GM12891 (cell line): ENCODE measurements at places on chromosomes 7 and 10.
A peak's percentile ranks its signal among the peaks of the same experiment; 100 is the strongest.

- DNase-seq = peak; percentile 30
These were observed 3.9 kb upstream of the NRF1 start for GRCh38 chr7:129607471-129608120.

GRCh38 chr7:48427671-48428070 is 256.4 kb downstream of the ABCA13 start:
- DNase-seq = no peak

DNA sequence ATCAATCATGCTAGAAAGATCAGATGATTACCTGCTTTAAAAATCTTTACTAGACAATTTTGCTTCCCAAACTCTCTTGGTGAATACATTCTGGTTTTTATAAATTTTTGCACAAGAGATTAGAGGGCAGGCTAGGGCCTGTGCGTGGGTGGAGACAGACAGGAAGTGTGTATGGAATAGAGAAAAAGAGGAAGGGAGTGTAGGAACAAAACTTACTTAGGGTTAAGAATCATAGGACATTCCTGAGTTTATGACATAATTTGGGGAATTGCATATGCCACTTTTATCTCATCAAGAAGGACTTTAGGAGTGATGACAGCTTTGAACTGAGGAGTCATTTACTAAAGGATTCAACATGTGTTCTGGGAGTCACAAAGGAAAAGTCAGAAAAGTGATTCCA is 31.3 kb downstream of the LAMB1 start:
- no peak for DNase-seq

GRCh38 chr7:80145780-80146422 is 11.3 kb downstream of the GNAI1 start:
- no peak for DNase-seq

DNA sequence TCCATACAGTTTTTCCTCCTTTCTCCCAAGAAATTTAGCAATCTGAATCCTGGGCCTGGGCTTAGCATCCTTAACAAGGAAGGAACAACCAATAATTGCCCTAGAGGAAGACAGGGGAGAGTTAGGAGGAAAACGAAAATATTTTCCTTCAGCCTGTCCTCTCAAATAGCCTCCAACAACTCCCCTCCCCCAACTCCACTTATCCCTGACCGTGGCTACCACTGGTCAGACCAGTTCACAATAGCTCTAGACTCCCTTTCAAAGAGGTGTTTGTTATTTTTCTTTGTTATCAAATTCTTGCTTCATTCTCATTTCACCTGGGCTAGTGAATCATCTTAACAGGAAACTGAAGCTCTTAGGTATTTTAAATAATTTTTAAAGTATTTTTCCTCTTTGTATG is 114.1 kb downstream of the CPED1 start:
- DNase-seq = no peak

GRCh38 chr10:51651063-51651462 is 48.3 kb downstream of the CSTF2T start:
- no peak for DNase-seq

DNA sequence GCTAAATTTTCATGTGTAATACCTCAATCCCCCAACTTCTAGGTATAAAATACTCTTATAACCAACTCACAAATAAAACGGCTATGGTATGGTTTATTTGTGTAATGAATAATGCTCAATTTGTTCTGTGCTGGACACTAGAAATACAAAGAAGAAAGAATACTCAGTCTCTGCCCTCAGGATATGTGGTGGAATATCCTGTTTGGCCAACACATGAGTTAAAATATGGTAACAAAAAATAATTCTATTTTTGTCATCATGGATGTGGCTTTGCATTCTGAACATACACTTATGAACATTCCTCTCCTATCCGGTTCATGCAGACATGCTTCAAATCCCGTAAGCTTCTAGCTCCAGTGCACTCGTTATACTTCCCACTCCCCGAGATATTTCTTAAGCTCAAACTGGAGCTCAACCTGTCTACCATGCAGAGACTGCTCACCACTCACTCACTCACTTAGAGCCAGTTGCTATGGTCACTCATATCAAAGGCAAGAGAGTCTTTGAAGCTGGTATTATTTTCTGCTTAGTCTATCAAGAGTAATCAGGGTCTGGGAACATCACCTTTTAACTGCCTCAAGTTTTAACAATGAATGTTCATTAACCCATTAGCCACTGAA is 53.8 kb upstream of the SLC16A12 start:
- no peak for DNase-seq

DNA sequence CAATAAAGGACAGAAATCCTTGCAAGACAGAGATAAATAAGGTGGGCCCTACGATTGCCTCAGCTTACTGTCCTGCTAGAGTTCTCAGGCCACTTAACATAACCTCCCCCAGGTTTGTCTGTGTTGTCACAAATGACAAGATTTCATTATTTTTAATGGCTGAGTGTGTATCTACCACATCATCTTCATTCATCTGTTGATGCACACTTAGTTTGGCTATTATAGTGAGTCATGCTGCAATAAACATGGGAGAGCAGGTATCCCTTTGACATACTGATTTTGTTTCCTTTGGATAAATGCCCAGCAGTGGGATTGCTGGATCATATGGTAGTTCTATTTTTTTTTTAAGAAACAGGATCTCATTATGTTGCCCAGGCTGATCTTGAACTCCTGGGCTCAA is 60.6 kb downstream of the PRTFDC1 start:
- DNase-seq = no peak

- no peak for DNase-seq
These were observed 28.9 kb upstream of the PCBD1 start for GRCh38 chr10:70917226-70917625.

GRCh38 chr7:120405652-120406051 is 132.7 kb downstream of the KCND2 start:
- no peak for DNase-seq

DNA sequence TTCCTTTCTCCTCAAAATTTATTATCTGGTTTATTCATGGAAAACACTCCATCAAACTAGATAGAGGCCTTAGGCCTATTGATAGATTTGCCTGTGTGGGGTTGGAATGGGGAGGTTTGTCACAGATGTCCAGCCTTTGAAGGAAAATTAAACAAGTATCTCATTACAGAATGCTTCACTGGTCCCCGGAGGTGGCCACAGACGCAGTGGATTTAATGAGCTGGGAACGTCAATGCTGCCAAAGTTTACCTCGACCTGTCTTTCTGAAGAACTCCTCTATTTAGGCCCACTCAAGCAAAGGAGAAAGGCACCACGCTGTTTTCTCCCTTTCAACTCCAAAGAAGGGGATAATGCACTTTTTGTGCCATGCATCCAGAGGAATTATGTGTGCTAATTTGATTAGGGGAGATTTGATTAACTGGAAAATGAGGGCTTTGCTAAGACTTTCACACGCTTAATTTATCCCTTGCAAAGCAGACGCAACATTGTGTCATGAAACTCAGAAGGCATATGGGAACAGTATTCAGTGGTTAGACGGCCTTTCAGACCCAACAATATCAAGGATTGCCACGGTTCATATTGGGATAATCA is 558.8 kb upstream of the GALNT17 start:
- DNase-seq = no peak

DNA sequence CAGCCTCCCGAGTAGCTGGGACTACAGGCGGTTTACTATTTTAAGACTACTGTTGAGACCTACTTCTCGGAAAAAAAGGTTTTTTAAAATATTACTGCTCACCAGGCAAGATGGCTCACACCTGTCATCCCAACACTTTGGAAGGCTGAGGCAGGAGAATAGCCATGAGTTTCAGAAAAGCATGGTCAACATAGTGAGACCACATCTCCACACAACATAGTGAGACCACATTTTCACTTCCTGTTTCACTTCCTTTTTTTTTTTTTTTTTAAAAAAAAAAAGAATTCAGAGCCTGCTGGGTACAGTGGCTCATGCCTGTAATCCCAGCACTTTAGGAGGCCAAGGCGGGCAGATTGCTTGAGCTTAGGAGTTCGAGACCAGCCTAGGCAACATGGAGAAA is 46.5 kb downstream of the SVOPL start:
- DNase-seq = no peak

GRCh38 chr10:57973451-57973850 is 294.2 kb downstream of the IPMK start:
- no peak for DNase-seq

DNA sequence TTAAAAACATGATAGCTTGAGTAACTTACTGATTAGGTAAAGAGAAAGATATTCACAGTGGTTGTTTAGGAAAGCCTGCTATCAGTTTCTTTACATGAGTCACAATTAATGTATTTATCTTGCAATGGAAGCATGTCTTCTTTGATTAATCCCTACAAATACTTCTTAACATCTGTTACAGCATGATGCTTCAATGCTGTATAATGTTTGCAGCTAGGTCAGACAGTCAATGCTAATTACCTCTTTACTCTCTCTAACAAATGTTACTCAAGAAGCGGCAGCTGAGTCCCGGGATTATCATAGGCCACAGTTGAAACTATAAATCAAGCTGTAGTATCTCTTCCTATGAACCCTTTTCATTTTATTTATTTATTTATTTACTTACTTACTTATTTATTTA is 33.2 kb downstream of the ACBD5 start:
- no peak for DNase-seq

- no peak for DNase-seq
These were observed 706.7 kb upstream of the PHF14 start for GRCh38 chr7:10266976-10267375.

- no peak for DNase-seq
These were observed 261.5 kb upstream of the SORCS1 start for GRCh38 chr10:107425931-107426553.

DNA sequence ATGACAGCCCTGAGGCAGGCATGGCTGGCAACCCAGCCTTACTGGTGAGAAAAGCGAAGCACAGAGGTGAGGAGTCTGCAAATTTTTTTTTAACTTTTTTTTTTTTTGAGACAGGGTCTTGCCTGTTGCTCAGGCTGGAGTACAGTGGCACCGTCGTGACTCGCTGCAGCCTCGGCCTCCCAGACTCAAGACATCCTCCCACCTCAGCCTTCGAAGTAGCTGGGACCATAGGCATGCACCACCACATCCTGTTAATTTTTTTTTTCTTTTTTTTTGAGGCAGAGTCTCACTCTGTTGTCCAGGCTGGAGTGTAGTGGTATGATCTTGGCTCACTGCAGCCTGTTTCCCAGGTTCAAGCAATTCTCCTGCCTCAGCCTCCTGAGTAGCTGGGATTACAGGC is 35.1 kb upstream of the DLG5 start:
- no peak for DNase-seq
